ENCODE measurements at places on chromosomes 16 and 17. TPM values are rescaled to one million over a fixed set of nuclear protein-coding genes. Genes with fewer than 3 reads are reported as not detected.

Gene KRTAP4-5
- polyA plus RNA-seq, result not detected

Gene CCT6B
- polyA plus RNA-seq, result 0.72 TPM

Gene PLA2G10
- polyA plus RNA-seq, result not detected

Gene VAT1L
- 14.1 TPM for polyA plus RNA-seq

Gene TAC4
- polyA plus RNA-seq, result not detected

Gene DNAH17
- polyA plus RNA-seq, result not detected

Gene ST6GALNAC2
- 0.10 TPM for polyA plus RNA-seq

Gene RPH3AL
- polyA plus RNA-seq, result 2.5 TPM

Measured in IMR-90 (cell line).